Vagina (tissue), 2 donors: ENCODE measurements at places on chromosomes 3 and 15.

DNA sequence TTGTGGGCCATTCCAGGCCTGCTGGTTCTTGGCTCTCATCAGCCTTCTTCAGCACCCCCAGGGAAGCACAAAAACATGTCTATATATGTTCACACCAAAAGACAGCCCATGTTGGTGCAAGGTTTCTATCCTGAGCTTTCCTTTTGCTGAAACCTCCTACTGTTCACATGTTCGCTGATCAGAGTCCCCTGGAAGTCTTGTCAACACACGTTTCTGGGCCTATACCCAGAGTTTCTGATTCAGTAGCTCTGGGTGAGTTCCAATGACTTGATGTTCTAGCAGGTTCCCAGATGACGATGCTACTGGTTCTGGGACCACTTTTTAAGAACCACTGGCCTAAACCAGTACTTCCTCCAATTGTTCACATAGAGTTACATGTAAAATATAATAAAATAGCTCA is 46.0 kb downstream of the SUCNR1 start:
- no peak for DNase-seq

DNA sequence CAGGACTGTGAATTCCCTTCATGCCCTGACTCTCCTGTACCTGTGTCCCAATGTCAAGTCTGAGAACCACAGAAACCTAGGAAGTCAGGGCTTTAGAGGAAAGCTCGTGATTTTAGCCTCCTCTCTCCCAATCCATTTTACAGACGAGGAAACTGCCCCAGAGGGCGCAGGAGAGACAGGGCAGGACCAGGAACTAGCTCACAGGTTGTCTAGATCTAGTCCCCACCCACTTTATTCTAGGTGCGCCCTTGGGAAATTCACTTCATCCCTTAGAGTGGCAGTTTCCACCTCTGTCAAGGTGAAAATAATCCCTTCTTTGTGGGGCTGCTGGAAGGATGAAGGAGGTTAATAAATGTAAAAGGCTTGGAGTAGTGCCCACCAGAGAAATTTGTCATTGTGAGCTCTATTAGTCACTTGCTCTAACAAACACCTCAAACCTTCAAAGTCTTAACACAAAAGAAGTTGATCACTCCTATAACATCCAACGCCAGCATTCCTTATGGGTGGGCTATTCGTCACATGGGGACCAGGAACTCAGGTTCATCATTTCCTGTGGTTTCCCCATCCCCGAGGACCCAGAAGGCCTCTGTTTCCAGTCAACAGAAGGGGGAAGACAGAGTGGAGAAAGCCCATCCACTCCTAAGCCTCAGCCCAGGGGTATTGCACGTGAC is 282.3 kb downstream of the XXYLT1 start:
- no peak for DNase-seq

DNA sequence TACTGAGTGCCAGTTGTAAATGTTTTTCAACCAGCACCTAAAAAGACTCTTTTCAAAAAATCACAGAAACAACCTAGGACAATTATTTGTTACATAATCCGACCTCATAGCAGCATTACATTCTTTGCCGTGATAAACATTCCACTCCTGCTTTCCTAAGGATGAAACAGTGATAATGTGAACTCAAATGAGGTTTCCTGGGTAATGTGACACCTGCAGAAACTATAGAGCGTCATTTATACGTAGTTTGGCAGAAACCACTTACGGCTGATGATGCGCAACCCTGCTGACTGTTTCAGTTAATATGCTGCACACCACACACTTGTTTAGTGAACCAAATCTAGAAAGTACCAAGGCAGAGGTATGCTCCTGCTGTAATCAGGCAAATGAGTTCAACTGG is 55.8 kb downstream of the SEMA6D start:
- DNase-seq: no peak

- DNase-seq: no peak
Observed at GRCh38 chr15:51580385-51580784, 42.2 kb downstream of the DMXL2 start.

DNA sequence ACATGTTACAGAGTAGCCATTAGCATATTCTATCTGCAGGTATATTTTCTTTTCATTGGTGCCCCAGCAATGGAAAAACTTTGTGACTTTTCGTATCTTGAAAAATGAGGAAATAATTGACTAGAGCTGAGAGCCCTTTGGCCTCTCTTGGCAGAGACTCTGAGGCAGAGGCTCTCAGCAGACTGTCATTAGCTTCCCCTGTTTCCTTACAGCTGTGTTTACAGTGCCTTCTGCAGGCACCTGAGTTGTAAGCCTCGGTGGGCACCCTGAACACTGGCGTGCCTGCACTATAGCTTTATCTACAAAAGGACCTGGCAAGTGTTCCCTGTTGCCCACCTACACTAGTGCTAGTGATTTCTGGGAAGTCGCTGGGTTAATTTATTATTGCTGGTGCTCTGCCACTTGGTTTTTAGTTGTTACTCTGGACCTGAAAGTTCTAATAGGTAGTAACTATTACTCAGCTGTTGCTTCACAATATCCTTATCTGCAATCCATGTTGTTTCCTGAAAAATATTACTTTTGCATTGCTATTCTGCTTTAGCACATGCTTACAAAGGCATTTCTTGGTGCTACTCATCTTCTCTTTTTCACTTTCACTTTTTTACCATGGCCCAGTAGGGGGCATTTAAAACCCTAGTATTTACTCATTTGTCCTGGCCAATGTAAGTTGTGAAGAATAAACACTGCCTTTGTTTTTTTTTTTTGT is 7.8 kb upstream of the GPR171 start:
- DNase-seq: no peak

GRCh38 chr3:124860599-124860998 is 26.6 kb downstream of the ITGB5 start:
- DNase-seq: no peak

GRCh38 chr15:85047271-85047948 is 65.8 kb downstream of the PDE8A start:
- no peak for DNase-seq

GRCh38 chr15:57330619-57331340 is 45.5 kb upstream of the CGNL1 start:
- no peak for DNase-seq

DNA sequence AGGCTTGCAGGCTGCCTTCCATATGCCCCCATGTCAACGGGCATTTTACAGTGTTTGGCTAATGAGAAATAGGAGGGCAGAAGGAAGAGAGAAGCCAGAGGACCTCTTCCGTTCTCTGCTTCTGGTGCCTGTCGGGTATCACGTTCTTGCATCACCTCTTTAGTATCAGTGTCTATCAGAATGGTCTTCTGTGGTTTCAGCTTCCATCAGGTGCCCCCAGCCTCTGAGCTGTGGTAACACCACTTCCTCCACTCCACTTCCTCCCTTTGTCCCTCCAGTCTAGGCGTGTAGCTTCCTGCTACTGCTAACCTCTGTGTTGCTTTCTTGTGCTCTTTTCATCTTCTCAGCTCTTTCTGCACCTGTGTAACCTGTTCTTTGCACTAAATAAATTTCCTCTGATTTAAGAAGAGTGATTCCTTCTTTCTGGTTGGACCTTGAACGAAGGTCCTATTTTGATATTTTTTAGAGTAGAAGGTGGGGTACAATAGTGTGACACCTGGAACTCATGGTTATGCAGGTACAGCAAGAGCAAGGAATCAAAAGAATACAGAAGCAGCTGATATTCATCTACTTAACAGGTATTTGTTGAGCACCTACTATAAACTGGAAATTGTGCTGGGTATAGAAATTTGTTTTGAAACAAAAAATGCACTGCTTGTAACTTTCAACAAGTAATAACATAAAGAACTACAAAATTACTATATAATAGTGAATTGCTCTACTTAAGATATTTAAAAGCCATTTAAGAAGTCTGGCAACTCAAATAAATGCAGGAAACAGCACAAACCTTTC is 27.4 kb upstream of the FOXB1 start:
- no peak for DNase-seq

GRCh38 chr3:42157540-42158538 is 66.7 kb downstream of the TRAK1 start:
- DNase-seq: no peak

DNA sequence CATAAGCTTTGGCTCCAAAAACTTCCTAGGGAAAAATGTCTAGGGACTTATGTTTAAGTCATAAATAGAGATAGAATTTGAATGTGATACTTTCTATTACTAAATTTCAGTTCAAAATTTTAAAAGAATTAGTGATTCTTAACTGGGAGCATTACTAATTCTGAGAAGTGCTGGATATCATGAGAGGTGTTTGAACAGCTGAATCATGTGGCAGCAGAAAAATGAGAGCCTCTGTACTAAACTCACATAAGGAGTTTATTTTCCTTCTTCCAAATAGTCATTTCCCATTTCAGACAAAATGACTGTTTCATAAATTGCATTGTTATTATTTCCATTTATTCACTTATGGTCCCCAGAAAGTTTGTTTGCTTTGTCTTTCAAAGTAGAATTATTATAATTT is 62.7 kb downstream of the SLMAP start:
- DNase-seq: no peak

- no peak for DNase-seq
Observed at GRCh38 chr15:33565094-33565493, 254.3 kb downstream of the RYR3 start.

DNA sequence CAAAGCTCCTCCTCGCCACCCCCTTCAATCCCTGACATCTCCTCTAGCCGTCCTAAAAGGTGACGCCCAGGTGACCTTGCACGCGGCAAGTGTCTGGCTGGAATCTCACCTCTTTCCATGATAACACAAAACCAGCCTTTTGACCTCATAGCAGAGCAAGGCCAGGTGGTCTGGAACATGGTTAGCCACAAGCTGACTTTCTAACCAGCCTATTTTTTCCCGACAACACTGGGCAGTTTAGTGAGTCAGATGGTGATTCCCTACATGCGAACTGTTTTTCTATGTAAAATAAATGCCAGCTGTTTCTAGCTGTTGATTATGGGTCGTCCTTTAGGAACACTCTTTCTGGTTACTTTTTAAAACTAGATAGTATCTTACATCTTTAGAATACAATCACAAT is 243.0 kb downstream of the CD47 start:
- no peak for DNase-seq

- no peak for DNase-seq
Observed at GRCh38 chr3:56739036-56739435, 56.0 kb upstream of the TASOR start.

GRCh38 chr3:50672656-50673055 is 2.1 kb upstream of the DOCK3 start:
- no peak for DNase-seq

- DNase-seq: no peak
Observed at GRCh38 chr15:71802770-71803169, 7.6 kb upstream of the NR2E3 start.

GRCh38 chr3:46091046-46091445 is 63.8 kb upstream of the XCR1 start:
- no peak for DNase-seq

DNA sequence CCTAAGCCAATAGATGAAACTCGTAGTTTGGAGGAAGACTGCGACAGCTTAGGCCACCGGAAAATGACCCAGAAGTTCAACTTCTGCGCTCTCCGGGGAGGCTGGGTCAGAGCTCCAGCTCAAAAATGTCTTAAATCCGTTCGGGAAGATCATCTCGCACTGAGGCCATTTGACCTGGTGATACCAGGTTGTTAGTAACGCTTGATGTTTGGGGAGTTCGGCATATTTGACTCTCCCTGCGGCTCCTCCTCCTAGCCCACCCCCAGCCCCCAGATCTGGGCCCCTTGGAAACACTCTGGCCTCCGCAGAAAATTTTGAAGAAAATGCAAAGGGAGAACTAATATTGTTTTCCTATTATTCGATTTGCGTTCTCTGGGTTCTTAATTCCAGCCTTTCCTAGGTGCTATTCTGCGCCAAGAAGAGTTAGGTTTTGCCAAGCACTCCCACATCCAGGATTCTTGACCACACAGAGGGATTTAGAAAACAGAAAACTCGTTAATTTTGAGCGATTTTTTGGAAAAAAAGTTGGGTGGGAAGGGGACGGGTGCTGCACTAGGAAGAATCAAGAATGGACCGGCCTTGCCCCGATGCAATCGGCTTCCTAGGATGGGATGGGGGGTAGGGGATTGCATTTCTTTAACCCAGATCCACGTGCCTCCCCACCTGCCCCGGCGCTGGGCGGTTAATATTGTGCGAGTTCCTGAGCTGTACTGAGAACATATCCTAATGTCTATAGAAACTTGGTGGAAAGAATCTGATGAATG is 50.0 kb downstream of the ZIC4 start:
- no peak for DNase-seq

DNA sequence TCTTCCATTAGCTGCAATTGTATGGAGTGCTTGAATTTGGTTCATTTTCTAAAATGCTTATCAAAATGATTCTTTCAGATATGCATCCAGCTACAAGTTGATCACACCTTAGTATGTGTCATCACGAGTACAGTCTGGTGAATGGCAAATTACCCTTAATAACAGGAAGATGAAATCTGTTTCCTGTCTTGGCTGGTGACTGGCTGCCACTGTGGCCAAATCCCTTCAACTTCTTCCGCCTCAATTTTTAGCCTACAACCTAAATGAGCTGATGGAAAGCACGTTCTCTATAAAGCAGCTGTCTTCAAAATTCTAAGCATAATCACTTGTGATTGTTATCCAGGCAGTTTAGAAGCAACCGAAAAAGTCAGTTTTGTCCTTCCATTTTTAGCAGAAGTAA is 387.1 kb upstream of the NECTIN3 start:
- DNase-seq: no peak

- no peak for DNase-seq
Observed at GRCh38 chr3:24287755-24288450, 206.7 kb downstream of the THRB start.

DNA sequence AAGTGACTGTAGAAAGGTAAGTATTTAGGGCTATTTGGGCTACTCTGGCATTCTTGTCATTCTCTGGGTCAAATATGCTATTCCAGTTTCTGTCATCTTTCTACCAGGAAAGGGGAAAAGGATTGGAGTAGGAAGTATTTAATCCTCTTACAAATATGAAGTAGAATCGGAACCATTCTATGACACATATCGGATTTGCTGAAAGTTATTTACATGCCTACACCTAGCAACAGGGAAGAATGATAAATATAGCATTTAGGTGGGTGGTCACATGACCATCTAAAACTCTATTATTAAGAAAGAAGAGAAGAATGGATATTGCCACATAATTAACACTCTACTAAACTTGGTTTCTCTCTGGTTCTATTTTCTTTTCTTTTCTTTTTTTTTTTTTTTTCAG is 1353.1 kb downstream of the ZPLD1 start:
- no peak for DNase-seq

DNA sequence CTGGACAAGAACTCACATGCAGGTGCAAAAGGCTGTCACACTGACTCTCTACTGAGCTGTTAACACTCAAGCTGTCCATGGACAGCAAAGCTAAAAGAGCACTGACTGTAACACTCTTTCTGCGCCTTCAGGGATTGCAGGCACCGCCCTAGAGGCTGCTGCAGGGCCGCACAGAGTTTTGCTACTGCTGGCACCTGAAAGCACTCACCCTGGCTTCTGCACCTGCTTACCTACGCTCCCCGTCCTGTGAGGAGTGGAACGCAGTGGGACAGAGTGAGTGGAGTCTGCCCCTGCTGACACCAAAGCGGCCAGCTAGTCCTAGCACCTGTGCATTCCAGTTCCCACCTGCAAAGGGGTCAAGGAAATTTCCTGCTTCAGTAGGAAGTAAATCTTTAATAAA is 941.3 kb downstream of the DIPK2A start:
- no peak for DNase-seq
